ENCODE measurements at places on chromosomes 2 and 18. TPM values are rescaled to one million over a fixed set of nuclear protein-coding genes. Genes with fewer than 3 reads are reported as not detected.

The C2orf92 gene
- 1.8 TPM for polyA plus RNA-seq

The OBSL1 gene
- 19.9 TPM for polyA plus RNA-seq

The GRHL1 gene
- polyA plus RNA-seq: 61.8 TPM

The LAMA1 gene
- polyA plus RNA-seq: 0.27 TPM

The FSHR gene
- not detected for polyA plus RNA-seq

The CCDC85A gene
- 0.10 TPM for polyA plus RNA-seq

The GALR1 gene
- polyA plus RNA-seq: not detected

The DAPL1 gene
- 475 TPM for polyA plus RNA-seq

The CHCHD5 gene
- 26.7 TPM for polyA plus RNA-seq
